Naive thymus-derived CD8-positive, alpha-beta T cell (primary cell): ENCODE measurements at places on chromosomes 16 and 17. TPM values are rescaled to one million over a fixed set of nuclear protein-coding genes. Genes with fewer than 3 reads are reported as not detected.

Gene TVP23A
- total RNA-seq = not detected

Gene PLA2G10
- not detected for total RNA-seq

GRCh38 chr17:63042256-63042812 is 76.3 kb downstream of the TANC2 start:
- DNase-seq = no peak

Gene NPIPB6
- 6.1 TPM for total RNA-seq

- no peak for DNase-seq
These were observed 95.7 kb downstream of the KANSL1 start for GRCh38 chr17:46097497-46097896.

Gene NUPR1
- 0.05 TPM for total RNA-seq

- no peak for DNase-seq
These were observed 10.9 kb downstream of the ARHGEF15 start for GRCh38 chr17:8320990-8321389.
